ENCODE measurements at places on chromosomes 5 and 9. TPM values are rescaled to one million over a fixed set of nuclear protein-coding genes. Genes with fewer than 3 reads are reported as not detected.

Gene LCN6
- total RNA-seq, result not detected

Gene FCHO2
- total RNA-seq, result 52.4 TPM

Gene P4HA2
- 14.5 TPM for total RNA-seq

Gene ANKDD1B
- 1.6 TPM for total RNA-seq

Gene PCDHGC4
- total RNA-seq, result 91.6 TPM

Gene ZNF608
- total RNA-seq, result 91.6 TPM

Gene NEURL1B
- total RNA-seq, result 26.8 TPM

Gene GOLGA1
- 29.1 TPM for total RNA-seq

Gene ARID3C
- total RNA-seq, result 0.69 TPM

Gene AHRR
- total RNA-seq, result 1.6 TPM

Gene CDC14B
- 41.3 TPM for total RNA-seq

Gene IFNA17
- total RNA-seq, result not detected

Gene MSMP
- not detected for total RNA-seq

Gene ORM2
- not detected for total RNA-seq

Gene DMRT2
- total RNA-seq, result 0.23 TPM

Gene IL9
- not detected for total RNA-seq

Gene ZNF484
- 56.7 TPM for total RNA-seq

Gene HTR4
- 5.5 TPM for total RNA-seq

Gene CARD9
- total RNA-seq, result 2.3 TPM

Gene PCA3
- 1.4 TPM for total RNA-seq

Gene CENPK
- 12.0 TPM for total RNA-seq

Gene NSG2
- total RNA-seq, result 655 TPM

Gene PRRX2
- not detected for total RNA-seq

Gene FAM170A
- 0.23 TPM for total RNA-seq

Gene PCDHA10
- total RNA-seq, result 11.5 TPM

Gene PDCD1LG2
- total RNA-seq, result 0.23 TPM

Gene IL7R
- 0.46 TPM for total RNA-seq

Gene IL31RA
- total RNA-seq, result 0.23 TPM

Gene C9orf43
- 0.69 TPM for total RNA-seq

Gene SLC27A6
- 4.6 TPM for total RNA-seq

Gene PCDHB3
- 13.6 TPM for total RNA-seq

Gene SMC2
- total RNA-seq, result 31.8 TPM

Gene ZDHHC11
- total RNA-seq, result 10.4 TPM

Gene ARPC5L
- 17.8 TPM for total RNA-seq

Gene ZFR
- total RNA-seq, result 148 TPM

Gene YTHDC2
- total RNA-seq, result 42.0 TPM

Gene ANKRD18A
- total RNA-seq, result 11.3 TPM

Gene PCDHGC5
- total RNA-seq, result 9.5 TPM

Gene C5orf58
- not detected for total RNA-seq

Gene TICAM2
- 2.8 TPM for total RNA-seq

Gene LHX6
- total RNA-seq, result 22.1 TPM

Gene NUTM2F
- total RNA-seq, result not detected

Gene FAM120AOS
- total RNA-seq, result 36.7 TPM

Gene ECM2
- 5.3 TPM for total RNA-seq

Gene FBN2
- 9.0 TPM for total RNA-seq

Gene PCDHB14
- 12.7 TPM for total RNA-seq

Gene ZFP37
- 17.5 TPM for total RNA-seq

Gene VLDLR
- total RNA-seq, result 26.1 TPM

Gene ZNF366
- 2.1 TPM for total RNA-seq

Data from diencephalon (tissue), 1 donor.